ENCODE measurements at places on chromosomes 5 and 9.

GRCh38 chr5:112914584-112914983, 7.4 kb downstream of the REEP5 start:
- DNase-seq, result no peak

DNA sequence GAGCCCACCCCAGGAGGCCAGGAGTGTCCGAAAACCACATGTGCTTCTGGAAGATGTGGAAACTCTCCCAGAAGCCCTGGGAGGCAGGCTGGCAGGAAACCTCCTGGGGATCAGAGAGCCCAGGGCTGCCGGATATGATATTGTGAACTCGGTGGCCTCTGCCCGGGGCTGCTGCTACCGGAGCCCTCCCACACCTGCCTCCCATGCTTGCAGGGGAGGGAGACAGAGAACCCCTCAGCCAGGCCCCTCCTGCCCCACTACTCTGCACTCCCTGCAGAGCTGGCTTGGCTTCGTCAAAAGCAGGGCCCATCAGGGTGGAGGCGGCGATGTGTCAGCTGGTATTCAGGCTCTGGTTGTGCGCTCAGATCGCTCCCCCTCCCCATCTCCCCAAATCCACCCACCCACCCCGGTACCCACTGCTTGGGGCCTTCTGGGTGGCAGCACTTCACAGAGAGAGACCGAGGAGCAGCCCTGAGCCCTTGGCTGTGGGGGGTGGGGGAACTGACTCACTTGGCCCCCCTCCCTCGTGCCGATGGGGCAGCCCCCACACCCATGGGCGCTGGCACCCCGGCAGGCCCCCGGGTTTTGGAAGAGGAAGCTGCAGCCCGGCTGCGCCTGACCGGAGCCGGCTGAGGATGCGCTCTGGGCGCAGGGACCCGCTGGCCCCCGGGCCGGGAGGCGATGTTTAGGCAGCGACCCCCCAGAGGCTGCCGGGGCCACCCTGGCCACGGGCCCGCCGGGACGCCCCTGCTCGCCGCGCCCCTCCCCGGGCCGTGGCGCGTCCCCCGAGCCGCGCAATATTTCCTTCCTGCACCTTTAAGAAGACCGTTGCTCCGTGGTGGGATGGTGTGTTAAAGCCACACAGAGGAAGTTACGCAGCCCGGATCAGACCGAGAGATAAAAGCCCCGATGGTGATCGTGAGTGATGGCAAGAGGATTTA, 786 bp upstream of the NTNG2 start:
- no peak for DNase-seq

- DNase-seq, result no peak
These were observed 588 bp upstream of the ZBED3 start for GRCh38 chr5:77087484-77088261.

- DNase-seq, result no peak
These were observed 37.1 kb downstream of the FAM163B start for GRCh38 chr9:133571896-133572595.

- no peak for DNase-seq
These were observed 6.2 kb upstream of the TNFSF8 start for GRCh38 chr9:114936581-114936980.

DNA sequence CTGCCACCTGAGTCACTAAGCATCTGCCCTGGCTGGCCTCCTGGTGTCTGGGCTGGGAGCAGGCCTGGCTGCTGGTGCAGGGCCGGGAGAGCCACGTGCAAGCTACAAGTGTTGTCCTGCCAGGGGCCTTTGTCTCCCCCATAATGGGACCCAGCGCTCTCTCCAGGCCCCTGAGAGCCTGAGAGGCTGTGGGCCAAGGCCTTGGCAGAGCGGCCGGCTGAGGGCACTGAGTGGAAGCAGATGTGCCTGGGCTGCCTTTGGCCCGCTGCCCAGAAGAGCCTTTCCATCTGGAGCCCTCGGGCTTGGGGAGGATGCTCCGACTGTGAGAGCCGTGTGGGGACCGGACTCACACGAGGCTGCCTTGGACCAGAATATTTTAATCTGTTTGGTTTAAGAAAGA, 185.5 kb downstream of the RGS3 start:
- no peak for DNase-seq

- DNase-seq, result no peak
These were observed 321.2 kb downstream of the CDH12 start for GRCh38 chr5:22531986-22532385.

GRCh38 chr9:88503081-88503844, 31.7 kb upstream of the NXNL2 start:
- no peak for DNase-seq

GRCh38 chr5:96565582-96566265, 96.5 kb upstream of the CAST start:
- no peak for DNase-seq

DNA sequence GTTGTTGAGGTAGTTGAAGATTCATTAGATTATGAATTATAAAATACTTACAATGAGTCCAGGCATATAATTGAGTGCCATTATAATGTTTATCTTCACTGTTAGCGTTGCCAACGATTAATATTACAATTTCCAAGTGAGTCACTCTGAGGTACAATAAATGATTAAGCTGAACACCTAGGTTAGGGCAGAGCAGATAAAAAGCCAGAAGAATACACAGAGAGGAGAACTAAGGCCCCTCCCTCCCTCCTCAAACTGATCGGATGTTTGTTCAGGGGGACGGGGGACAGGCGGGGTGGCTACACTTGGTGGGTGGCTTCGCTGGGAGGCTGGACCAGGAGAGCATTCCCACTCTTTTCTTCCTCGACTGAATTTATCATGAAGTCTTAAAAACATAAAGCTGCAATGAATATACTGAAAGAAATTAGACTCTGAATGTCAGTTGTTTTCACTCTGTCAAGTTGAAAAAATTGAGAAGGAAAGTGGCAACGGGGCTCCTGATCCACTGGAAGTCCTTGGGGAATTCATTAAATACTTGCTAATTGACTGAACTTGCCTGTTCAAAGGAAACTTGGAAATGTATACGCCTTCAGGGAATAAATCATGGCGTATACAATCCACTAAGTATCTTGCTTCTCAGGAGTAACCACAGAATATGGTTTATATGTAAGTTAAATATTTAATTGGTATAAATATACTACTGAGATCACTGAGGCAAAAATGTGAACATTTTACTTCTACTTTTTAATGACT, 198.1 kb downstream of the TSSK1B start:
- DNase-seq, result no peak

GRCh38 chr5:83662558-83662957, 58.1 kb downstream of the HAPLN1 start:
- DNase-seq, result no peak

DNA sequence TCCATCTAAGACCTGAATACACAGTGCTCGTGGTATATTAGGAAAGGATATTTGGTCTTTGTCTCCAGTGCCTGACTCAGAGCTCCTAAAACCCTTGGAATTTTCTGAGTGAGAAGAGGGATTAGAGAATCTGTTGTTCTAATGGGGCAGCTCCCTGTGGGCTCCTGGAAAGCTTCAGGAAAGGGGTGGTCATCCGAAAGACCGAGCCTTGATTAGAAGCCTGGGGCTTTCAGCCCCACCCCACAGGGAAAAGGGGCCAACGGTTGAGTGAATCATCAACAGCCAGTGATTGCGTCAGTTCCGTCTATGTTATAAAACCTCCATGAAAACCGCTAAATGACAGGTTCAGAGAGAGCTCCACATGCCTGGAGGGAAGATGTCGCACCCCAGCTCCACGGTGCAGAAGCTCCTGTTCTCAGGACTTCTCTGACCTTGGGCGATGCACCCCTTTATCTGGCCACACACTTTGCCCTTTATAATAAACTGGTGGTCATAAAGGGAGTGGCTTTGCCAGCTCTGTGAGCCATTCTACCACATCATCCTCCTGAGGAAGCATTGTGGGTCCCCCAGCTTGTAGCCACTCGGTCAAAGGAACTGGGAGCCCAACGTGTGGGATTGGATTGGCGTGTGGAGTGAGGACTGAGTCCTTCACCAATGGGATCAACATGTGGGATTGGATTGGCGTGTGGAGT, 71.0 kb upstream of the ICE1 start:
- no peak for DNase-seq

- DNase-seq, result no peak
These were observed 16.9 kb downstream of the DNAJC18 start for GRCh38 chr5:139422307-139422893.

GRCh38 chr9:94081435-94081834, 2.8 kb upstream of the PTPDC1 start:
- no peak for DNase-seq

- no peak for DNase-seq
These were observed 16.8 kb downstream of the KLF4 start for GRCh38 chr9:107472581-107473340.

GRCh38 chr5:135015942-135016341, 18.1 kb downstream of the PITX1 start:
- no peak for DNase-seq

GRCh38 chr5:127962491-127962890, 121.1 kb upstream of the SLC12A2 start:
- no peak for DNase-seq

- no peak for DNase-seq
These were observed 5.0 kb downstream of the FAM163B start for GRCh38 chr9:133604214-133604613.

DNA sequence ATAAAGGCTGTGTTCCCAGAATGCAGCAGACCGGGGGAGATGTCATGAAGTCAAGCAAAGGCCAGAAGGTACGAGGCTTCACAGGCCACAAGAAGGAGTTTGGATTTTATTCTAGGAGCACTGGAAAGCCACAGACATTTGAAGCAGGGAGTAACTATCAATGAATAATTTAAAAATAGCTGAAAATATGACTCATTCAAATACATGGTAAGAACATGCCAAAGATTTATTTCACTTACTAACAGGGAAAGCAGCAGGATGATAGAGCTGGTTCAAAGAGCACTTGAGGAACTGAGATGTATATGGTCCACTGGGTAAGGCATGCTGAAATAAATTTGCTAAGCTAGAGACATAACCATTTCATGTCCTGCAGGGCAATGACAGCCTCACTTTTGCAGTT, 53.2 kb downstream of the MSX2 start:
- DNase-seq, result no peak

- DNase-seq, result no peak
These were observed 45.9 kb upstream of the RPL26L1 start for GRCh38 chr5:172913117-172913850.

DNA sequence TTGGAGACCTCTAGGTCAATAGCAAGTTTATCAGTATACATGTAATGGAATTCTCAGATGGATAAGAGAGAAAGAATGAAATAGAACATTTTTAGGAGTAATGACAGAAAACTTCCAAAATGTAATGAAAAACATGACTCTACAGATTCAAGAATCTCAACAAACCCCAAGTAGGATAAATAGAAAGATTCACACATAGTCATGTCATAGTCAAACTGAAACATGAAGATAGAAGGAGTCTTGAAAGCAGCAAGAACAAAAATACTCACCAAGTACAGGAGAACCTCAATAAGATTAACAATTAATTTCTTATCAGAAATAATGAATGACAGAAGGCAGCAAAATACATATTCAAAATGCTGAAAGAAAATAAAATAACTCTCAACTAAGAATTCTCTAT, 164.5 kb downstream of the SPATA31D1 start:
- DNase-seq, result no peak

DNA sequence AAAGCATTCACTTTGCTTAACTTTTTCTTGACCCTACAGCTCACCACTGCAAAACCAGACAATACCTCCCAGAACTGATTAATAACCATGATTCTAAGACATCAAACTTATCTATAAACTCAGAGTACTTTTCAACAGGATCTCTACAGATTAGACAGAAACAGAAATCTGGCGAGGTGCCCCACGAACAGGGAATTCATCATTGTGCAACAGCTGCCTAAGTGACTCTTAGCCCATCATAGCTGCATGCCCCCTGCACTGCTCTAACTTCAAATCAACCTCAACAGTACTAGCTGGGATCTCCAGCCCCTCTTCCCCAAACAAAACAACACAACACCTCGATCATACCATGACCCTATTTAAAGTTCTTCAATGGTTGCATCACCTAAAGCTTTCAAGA, 16.1 kb upstream of the COL23A1 start:
- DNase-seq, result no peak

DNA sequence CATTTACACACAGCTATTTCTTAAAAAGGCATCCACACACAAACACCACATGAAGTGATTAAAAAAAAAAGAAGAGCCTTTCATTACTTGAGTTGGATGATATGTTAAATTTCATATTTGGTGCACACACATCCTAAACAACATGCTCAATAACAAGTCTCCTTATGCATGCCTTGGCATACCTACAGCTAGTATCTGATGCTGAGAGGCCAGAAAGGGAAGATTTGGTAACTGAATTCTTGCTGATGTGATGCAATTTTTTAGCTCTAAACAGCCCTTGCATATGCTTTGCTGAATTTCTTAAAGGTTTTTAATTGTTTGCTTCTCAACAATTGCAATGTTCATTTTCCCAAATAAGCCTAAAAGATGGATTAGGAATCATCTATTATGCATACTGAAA, 338.8 kb downstream of the ARL15 start:
- no peak for DNase-seq

GRCh38 chr9:31848505-31849285, 535.7 kb upstream of the ACO1 start:
- DNase-seq, result no peak

DNA sequence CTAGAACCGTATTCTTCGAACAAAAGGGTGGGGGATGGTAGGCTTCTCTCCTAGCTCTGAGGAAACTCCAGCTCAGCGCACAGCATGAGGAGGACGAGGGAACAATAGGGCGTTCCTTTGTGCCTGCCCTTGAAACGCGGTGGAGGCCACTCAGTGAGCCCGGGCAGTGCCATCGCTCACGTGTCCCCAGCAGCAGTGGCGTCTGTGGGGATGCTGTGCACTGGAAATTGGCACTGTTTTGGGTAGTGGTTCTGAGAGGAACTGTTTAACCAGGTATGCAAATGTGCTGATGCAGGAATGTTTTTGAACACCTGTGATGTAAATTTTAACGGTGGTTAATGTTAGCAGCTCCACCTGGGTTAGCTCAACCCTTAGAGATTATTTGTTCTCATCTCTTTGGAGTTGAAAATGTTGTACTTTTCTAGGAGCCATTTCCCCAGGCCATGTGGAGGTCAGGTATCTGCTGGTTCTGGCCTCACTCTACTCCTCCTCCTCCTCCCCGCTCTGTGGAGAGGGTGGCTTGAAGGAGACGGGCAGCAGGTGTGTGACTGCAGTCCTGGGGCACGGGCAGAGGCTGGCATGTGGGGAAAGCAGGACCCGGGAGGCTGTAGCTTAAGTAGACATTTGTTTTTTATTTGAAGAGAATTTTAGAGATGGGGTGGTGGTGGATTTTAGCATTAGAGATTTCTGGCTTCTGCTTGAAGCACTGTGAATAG, 48.3 kb downstream of the EHMT1 start:
- peak; percentile 22 for DNase-seq

GRCh38 chr9:4290427-4290837, 9.4 kb downstream of the GLIS3 start:
- DNase-seq, result no peak

- no peak for DNase-seq
These were observed 32.6 kb downstream of the TPPP start for GRCh38 chr5:660491-661030.

DNA sequence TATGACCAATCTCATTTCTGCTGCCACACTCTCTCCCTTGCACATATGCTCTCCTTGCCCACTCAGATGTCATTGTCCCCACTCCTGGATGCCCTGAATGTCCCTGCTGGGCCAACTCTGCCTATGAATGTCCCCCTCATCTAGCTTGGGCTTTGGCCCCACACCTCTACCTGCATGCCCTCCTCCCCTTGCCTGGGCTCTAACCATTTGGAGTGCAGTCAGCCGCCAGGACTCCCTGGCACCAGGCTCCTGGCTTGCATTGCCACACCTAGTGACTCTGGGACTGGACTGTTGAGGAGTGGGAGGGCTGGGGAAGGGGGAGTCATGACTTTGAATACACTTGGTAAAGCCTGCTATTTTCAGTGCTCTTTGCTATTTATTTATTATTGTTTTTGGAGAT, 41.6 kb upstream of the POMT1 start:
- DNase-seq, result no peak

Data from NCI-H187 treated with DMSO at 0.1 percent for 48 hours (cell line).